Fibroblast of skin of back (primary cell): ENCODE measurements at places on chromosomes 5 and 9.
A peak's percentile ranks its signal among the peaks of the same experiment; 100 is the strongest.

DNA sequence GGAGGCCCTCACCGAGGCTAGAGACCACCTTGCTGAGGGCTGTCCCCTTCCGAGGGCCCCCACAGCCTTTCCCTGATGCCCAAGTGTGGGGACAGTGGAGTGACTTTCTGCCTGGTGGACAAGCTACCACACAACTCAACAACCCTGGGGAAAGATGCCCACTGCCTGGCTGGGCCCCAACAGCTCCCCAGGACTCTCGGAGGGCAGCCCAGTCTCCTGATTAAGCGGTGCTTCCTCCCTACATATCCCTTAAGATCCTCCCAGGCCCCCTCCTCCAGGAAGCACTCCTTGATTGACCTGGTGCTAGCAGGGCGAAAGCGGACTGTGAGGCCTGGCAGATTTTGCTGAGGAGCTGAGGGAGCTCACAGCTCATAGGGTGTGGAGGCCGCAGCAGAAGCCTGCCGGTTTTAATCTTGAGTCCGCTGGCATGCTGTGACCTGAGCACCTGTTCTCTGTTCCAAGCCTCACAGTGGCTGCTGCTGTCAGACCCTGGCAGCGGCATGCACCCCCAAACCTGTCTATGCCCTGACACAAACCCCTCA lies 2.2 kb downstream of the NSMF start:
- DNase-seq = no peak

- DNase-seq = no peak
These were observed 65.9 kb upstream of the ASTN2 start for GRCh38 chr9:117480729-117481128.

- DNase-seq = no peak
These were observed 123.7 kb upstream of the ANKH start for GRCh38 chr5:14995229-14995628.

DNA sequence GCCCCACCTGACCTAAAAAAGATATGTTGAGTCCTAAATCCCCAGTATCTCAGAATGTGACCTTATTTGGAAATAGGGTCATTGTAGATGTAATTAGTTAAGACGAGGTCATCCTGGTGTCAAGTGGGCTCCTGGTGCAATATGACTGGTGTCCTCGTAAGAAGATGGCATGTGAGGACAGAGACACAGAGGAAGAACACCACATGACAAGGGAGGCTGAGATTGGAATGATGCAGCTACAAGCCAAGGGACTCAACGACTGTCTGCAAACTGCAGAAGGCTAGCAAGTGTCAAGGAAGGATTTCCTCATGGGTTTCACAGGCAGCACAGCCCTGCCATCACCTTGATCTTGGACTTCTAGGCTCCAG lies 100.4 kb upstream of the DAP start:
- no peak for DNase-seq

GRCh38 chr5:38650946-38651345 lies 94.5 kb upstream of the LIFR start:
- DNase-seq = peak; percentile 78

DNA sequence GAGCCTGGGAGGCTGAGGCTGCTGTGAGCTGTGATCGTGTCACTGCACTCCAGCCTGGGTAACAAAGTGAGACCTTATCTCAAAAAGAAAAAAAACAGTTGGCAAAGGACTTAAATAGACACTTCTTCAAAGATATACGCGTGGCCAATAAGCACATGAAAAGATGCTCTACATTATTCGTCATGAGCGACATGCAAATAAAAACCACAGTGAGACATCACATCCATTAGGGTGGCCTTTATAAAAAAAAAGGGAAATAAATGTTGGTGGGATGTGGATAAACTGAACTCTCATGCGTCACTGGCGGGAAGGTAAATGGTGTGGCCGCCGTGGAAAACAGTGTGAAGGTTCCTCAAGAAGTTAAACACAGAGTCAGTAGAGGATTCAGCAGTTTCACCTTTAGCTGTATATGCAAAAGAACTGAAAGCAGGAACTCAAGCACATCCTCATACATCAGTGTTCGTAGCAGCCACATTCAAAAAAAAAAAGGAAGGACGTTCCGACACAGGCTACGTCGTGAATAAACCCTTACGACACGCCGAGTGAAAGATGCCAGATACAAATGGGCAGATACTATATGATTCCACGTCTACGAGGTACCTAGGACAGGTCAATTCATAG lies 24.5 kb upstream of the NRARP start:
- DNase-seq = no peak

- peak; percentile 32 for DNase-seq
These were observed 37.8 kb downstream of the BHMT start for GRCh38 chr5:79149433-79149832.
